ENCODE measurements at places on chromosomes 1 and 21.
A peak's percentile ranks its signal among the peaks of the same experiment; 100 is the strongest.

DNA sequence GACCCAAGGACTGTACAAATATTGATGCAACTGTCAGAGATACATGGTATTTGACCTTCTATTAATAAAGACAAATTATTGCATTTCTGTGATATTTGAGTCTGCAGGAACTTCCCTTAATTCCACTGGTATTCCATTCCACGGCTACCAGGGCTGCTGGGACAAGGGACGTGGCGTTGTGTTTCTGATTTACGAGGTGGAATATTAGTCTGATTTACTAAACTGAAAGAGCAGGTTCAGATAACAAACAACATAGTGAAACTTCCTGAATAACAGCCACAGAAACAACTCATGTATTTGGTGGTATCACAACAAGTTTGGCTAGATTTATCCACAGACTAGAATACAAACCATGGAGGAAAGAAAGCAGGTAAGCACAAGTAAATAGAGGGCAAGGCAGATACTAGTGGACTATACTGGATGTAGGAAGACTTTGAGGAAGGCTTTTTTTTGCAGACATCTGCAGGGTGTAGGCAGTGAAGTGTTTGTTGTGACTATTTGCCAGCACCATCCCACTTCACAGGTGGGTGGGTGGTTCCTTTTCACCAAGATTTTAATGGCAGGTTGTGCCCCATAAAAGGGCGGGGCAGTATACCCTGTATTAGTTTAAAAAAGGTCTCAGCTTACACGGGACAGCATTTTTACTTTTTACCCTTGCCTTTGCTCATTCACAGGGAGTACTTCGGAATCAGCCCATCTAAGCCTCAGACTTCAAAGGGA, 100.4 kb downstream of the FGGY start:
- no peak for DNase-seq

- DNase-seq, result no peak
These were observed 22.8 kb upstream of the CTBS start for GRCh38 chr1:84597011-84597410.

DNA sequence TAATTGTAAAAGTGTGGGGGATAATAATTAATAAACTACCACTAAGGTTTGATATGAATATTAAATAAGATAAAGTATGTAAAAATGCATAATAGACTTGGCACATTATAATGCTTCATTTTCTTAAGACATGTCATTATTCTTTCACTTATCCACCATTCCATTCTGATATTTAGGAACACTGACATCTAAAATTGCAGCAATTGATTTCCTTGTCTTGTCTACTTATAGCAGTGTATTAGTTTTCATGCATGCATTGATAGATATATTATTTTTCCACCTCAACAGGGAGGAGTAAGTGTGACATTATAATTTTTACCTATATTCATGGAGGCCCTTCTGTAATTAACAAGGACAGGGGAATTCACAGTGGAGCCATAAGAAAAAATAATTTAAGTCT, 41.6 kb upstream of the RGS4 start:
- DNase-seq, result no peak

- no peak for DNase-seq
These were observed 7.9 kb upstream of the SGIP1 start for GRCh38 chr1:66526036-66526435.

DNA sequence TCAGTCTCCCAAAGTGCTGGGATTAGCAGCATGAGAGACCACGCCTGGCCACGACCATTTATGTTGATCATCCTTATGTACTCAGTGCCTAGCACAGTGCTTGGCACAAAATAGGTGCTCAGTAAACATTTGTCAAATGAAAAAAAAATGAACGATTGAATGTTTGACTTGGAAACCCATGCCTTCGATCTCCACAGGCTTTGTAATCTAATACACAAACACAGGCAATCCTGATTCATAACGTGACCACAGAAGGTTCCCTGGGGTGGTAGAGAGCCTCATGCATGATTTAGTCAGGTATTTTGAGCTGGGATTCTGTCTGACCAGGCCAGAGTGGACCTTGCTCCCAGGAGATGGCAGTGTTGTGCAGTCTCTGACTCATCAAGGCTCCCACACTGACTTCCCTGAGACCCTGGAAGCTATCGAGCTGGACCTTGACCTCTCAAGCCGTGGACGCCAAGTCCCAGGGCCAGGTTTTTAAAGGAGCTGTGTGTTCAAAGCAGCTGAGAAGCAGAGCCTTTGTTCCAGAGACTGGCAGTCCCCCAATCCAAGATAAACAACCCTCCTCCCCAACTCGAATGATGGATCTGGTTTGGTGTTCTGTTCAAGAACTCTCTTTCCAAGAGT, 81.1 kb downstream of the PGM1 start:
- DNase-seq, result peak; percentile 21

- no peak for DNase-seq
These were observed 48.9 kb downstream of the AHDC1 start for GRCh38 chr1:27554759-27555699.

- no peak for DNase-seq
These were observed 80.8 kb downstream of the LRRC7 start for GRCh38 chr1:69648486-69648885.

DNA sequence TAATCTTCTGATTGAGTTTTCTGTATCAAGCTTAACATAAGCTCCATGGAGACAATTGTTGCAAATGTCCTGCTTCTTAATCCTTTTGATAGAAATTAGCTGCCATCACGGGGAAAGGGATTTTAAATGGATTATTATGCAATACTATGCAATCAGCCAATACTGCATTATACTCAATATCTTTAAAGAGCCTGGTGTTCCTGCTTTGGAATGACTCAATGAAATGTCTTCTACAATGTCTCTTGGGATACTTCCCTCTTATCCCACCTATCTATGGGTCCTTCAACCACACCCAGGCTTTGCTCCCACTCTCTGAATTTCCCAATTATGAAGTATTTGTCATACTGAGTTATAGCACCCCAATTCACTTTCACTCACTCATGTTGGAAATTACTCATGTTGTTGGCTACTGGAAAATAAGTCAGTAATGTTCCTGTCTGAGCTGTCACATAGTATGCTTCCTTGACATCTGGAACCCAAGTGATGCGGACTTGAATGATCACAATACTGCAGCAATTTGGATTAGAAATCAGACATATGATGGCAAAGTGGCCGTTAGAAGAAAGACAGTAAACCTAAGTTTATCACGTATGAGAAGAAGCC, 85.0 kb downstream of the TPR start:
- DNase-seq, result no peak

DNA sequence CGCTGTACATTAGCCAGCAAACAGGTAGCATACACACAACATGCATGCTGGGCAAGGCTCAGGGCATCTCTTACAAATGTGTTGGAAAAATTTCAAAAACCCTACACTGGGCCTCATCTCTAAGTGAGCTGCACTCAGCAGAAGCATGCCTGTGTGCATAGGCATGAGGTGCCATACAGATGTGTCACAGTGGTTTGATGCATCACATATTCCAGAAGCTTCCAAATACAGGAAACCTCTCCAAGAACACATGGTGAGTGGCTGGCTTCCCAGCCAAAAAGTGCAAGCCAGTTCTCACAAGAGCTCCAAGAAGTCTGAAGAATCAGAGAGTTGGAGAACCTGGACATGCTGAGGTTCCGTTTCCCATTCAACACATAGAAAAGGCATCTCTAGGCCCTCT, 58.3 kb downstream of the CD46 start:
- no peak for DNase-seq

- DNase-seq, result no peak
These were observed 16.0 kb upstream of the FRRS1 start for GRCh38 chr1:99782397-99782796.

DNA sequence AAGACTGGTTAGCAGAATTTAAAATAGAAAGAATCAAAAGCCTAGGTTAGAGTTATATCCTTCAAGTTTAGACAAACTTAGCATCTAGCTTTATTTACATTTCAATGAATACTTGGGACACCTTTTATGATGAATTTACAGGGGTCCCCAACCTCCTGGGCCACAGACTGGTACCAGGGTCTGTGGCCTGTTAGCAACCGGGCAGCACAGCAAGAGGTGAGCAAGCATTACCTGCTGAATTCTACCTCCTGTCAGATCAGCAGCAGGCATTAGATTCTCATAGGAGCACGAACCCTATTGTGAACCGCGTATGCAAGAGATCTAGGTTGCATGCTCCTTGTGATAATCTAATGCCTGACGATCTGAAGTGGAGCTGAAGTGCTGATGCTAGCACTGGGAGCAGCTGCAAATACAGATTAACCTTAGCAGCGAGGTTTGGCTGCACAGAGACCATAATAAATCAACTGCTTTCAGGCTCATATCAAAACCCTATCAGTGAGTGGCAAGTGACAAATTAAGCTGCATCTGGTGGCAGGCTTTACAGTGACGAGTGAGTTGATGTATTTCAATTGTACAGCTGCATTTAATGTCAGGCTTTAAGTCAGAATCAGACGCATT, 82.0 kb downstream of the UCHL5 start:
- DNase-seq, result no peak

GRCh38 chr1:166811691-166812090, 27.6 kb upstream of the POGK start:
- no peak for DNase-seq

DNA sequence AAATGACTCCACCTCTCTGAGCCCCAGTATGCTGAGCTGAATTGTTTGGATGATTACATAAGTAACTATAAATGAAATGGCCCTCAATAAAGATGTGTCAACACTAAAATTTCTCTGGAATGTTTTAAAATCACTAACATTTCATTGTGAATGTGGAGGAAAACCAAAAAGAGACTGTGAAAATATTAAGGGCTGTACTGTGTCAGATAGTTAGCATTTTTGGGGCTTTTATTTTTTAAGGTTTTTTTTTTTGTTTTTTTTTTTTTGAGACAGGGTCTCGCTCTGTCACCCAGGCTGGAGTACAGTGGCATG, 6.3 kb downstream of the MYOC start:
- no peak for DNase-seq

GRCh38 chr1:2891923-2892448, 90.5 kb upstream of the TTC34 start:
- DNase-seq, result no peak

GRCh38 chr1:88891318-88891950, at the start of gene GTF2B:
GTF2B (minus strand) TSS chr1:88891567; CDS start chr1:88891499, 68 bp downstream.
- DNase-seq, result peak; percentile 97

GRCh38 chr1:228465571-228466146, 21.5 kb upstream of the RNF187 start:
- DNase-seq, result no peak

GRCh38 chr1:183778568-183779433, 26.1 kb upstream of the RGL1 start:
- no peak for DNase-seq

DNA sequence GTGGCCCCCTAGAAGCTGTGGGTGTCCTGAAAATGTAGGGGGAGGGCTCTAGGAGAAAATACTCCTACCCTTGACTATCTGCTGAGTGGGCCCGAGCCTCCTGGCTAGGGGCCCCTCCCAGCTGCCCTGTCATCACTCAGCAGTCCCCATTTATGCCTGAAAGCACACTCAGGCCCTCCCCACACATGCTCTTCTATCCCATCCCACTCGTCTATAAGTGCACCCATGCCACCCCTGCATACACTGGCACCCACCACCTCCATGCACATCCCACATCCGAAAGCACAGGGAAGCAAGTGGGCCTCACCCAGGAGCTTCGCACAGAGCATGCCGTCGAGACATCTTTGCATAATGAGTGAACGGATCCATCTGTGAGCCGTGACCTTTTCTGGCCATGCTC, 80.4 kb upstream of the POU3F1 start:
- no peak for DNase-seq

DNA sequence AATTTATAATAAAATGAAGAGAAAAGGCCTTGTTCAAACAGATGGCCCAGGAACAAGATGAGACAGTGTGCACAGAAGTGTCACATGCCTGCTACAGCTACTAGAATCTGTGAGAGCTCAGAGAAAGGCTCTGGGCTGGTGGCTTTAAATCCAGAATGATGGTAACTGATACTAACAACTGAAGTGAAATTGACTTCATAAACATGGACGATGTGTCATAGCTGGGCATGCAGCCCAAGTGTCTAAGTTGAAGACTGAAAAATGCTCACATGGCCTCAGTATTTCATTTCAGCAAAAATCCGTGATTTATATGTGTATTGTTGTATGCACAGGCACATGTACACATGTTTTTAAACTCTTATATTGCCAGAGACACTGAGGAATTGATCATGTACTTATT, 208.3 kb upstream of the RUNX1 start:
- DNase-seq, result no peak

DNA sequence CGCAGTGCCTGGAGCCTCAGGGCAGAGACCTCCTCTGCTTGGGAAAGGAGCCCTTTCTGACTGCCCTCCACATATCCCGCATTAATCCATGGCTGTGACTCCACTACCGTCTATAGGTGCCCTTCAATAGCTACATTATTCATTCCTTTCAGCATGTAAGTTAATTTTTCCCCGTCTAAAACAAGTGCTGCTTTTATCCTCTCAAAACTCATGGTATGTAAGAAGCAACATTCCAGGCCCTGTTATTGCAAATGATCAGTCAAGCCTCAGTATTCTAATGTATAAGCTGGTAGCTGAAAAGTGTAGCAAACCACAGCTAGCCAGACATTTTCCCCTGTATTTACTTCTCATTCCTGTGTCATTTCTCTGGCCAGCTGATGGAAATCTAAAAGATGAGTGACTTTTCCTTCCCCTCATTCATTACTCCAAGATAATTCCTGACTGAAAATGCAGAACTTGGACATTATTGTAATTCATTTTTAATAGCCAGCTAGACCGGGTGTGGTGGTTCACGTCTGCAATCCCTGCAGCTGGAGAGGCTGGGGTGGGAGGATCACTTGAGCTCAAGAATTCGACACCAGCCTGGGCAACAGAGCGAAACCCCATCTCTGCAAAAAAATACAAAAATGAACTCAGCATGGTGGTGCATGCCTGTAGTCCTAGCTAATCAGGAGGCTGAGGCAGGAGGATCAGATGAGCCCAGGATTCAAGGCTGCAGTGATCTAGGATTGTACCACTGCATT, 88.5 kb upstream of the SOD1 start:
- no peak for DNase-seq

DNA sequence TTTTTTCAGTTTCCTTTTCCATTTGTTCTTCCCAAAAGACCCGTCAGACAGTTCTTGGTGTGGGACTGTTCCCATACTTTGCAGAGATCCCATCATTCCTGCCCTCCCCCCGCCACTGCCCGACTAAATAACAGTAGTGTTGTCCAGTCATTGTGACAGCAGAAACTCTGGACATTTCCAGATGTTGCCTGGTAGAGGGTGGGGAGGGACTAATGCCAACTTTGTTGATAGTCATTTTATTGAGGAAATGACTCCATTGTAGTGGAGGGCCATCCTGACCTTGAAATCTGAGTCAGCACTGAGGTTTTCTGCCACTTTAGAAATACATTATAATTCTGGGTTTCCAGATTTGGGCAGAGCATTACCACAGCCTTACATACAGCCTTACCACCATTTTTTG, 85.4 kb downstream of the CEP350 start:
- DNase-seq, result no peak

DNA sequence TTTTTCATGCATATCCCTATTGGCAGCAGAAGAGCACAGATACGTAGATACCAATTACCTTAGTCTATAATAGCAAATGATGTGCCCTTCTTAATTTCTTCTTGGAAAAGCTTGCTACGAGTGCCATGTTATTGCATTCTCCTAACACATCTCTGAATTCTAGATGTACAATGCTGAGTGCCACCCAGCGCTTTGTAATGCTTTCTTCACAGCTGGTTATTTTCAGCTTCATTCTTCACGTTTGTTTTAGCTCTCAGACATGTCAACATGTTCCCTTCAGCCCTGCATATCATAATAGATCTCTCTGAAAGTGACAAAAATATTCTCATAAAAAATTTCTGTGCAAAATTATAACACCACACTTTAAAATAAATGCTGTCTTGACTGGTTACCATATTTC, 981.2 kb downstream of the TTLL7 start:
- no peak for DNase-seq

GRCh38 chr1:94248956-94249688, 11.7 kb upstream of the ARHGAP29 start:
- no peak for DNase-seq

GRCh38 chr1:28248273-28249012, 10.9 kb upstream of the SESN2 start:
- DNase-seq, result peak; percentile 75
